Activated CD8-positive, alpha-beta T cell treated with anti-CD3 and anti-CD28 coated beads, Interleukin-2, amount 10 ng/mL, durations not matched to agents 7 days and 5 days (primary cell): ENCODE measurements at places on chromosomes 1 and 21.

- no peaks in the 10 kb centered on the region for H3K4me1 ChIP-seq
- no peak overlapping the region for H3K27ac ChIP-seq
- DNase-seq = peak; percentile 81
- no peak overlapping the region for H3K4me3 ChIP-seq
- H3K36me3 ChIP-seq = no peaks in the 10 kb centered on the region
- H3K27me3 ChIP-seq = no peaks in the 10 kb centered on the region
Observed at GRCh38 chr1:205061665-205062069, 18.7 kb downstream of the CNTN2 start.

DNA sequence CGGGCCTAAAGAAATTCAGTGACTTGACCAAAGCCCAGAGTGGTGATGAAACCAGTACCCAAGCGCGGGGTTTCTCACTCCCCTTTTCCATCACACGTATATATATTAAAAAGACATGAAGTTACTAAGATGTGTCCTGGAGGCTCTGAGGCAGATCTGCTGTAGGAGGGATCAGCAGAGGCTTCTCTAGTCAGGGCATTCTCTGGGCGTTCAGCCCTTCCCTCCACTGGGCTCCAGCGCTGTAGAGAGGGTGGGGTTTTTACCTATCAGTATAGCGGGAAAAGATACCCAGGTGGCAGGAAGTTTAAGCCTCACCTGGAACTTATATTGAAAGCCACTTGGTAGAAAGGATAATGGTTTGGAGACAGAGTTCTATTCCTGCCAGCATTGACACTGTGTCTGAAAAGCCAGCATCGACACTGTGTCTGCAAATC, 862 bp upstream of the PLEKHO1 start:
- no peaks in the 10 kb centered on the region for H3K27me3 ChIP-seq
- H3K4me1 ChIP-seq = peaks cover 69% of the 10 kb centered on the region
- no peak for DNase-seq

- H3K27ac ChIP-seq = no peak overlapping the region
- H3K36me3 ChIP-seq = peaks cover 3% of the 10 kb centered on the region
- H3K27me3 ChIP-seq = peaks cover 3% of the 10 kb centered on the region
- DNase-seq = no peak
- peaks cover 27% of the 10 kb centered on the region for H3K4me1 ChIP-seq
- H3K4me3 ChIP-seq = no peak overlapping the region
Observed at GRCh38 chr1:25695771-25696311, 79.2 kb downstream of the MAN1C1 start.

- peaks cover 10% of the 10 kb centered on the region for H3K27me3 ChIP-seq
- DNase-seq = no peak
- no peaks in the 10 kb centered on the region for H3K36me3 ChIP-seq
- no peak overlapping the region for H3K27ac ChIP-seq
Observed at GRCh38 chr1:226216056-226216455, 7.4 kb upstream of the MIXL1 start.

DNA sequence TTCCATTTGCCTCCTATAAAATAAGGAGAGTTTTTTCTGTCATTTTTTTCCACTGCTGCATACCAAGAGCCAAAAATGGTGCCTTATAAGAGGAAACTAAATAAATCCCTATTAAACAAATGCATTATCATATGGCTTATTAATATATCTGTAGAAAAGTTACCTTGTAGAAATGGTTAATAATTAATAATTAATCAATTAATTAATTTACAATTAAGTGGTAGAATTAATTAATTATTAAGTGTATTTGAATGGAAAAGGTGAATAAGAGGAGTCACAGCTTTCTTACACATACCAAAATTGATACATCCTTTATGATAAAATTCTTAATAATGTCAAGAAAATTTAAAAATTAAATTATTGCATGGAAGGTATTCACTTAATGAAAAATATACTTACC, 35.6 kb upstream of the RGS18 start:
- no peak overlapping the region for H3K27ac ChIP-seq
- no peaks in the 10 kb centered on the region for H3K27me3 ChIP-seq
- H3K36me3 ChIP-seq = no peaks in the 10 kb centered on the region

- DNase-seq = peak; percentile 97
- H3K27me3 ChIP-seq = peaks cover under 1% of the 10 kb centered on the region
- peak overlapping the region; percentile 77 for H3K4me3 ChIP-seq
- no peaks in the 10 kb centered on the region for H3K36me3 ChIP-seq
Observed at GRCh38 chr1:16206547-16207317, 5.7 kb downstream of the ARHGEF19 start.

DNA sequence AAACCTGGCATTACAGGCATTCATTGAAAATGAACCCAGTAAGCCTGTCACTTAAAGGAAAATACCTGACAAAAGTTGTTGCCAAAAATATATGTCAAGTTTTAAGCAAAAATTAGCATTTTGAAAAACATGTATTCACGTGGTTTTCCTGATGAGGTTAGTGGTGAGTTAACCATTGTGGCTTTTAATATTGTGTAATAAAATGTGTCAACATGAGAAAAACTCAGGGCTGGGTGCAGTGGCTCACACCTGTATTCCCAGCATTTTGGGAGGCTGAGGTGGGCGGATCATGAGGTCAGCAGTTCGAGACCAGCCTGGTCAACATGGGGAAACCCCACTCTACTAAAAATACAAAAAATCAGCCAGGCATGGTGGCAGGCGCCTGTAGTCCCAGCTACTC, 731.4 kb downstream of the KCNT2 start:
- H3K4me1 ChIP-seq = no peaks in the 10 kb centered on the region
- H3K4me3 ChIP-seq = no peak overlapping the region

DNA sequence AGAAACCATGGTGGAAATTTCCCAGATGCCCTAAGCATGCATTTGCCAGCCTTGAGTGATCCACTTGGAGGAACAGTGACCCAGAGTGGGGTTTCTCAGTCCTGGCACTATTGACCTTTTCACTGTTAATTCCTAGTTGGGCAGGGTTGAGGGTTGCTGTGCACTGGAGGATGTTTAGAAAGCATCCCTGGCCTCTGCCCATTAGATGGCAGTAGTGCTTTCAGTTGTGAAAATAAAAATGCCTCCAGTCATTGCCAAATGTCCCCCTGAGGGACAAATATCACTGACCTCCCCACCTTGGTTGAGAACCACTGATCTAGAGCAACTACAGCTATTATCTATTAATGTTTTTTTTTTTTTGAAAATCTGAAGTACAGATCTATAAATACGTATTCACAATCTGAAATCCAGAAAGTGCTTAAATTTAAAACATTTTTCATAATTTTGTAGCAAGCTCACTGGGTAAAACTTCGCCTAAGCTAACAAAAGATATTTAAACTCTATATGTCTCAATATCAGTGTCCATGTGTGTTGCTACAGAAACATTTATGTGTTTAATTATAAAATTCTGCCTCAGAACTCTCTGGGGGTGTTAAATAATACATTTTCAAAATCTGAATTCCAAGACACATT, 27.3 kb downstream of the F3 start:
- no peak overlapping the region for H3K4me3 ChIP-seq
- no peak overlapping the region for H3K27ac ChIP-seq
- H3K36me3 ChIP-seq = peaks cover 5% of the 10 kb centered on the region
- H3K27me3 ChIP-seq = no peaks in the 10 kb centered on the region
- peak; percentile 44 for DNase-seq

GRCh38 chr1:15343729-15344128, 66.0 kb upstream of the EFHD2 start:
- peak overlapping the region; percentile 37 for H3K4me3 ChIP-seq
- peaks cover 4% of the 10 kb centered on the region for H3K27me3 ChIP-seq
- peak overlapping the region; percentile 66 for H3K27ac ChIP-seq
- DNase-seq = peak; percentile 35
- peaks cover 75% of the 10 kb centered on the region for H3K4me1 ChIP-seq

GRCh38 chr1:61852670-61853015, 110.4 kb downstream of the PATJ start:
- no peak overlapping the region for H3K4me3 ChIP-seq
- no peaks in the 10 kb centered on the region for H3K27me3 ChIP-seq
- DNase-seq = no peak
- H3K36me3 ChIP-seq = no peaks in the 10 kb centered on the region

GRCh38 chr1:172874950-172875349, 175.8 kb downstream of the TNFSF18 start:
- no peak overlapping the region for H3K4me3 ChIP-seq
- no peaks in the 10 kb centered on the region for H3K27me3 ChIP-seq
- peaks cover 32% of the 10 kb centered on the region for H3K4me1 ChIP-seq
- H3K36me3 ChIP-seq = peaks cover 6% of the 10 kb centered on the region
- no peak overlapping the region for H3K27ac ChIP-seq

- no peaks in the 10 kb centered on the region for H3K4me1 ChIP-seq
- H3K27me3 ChIP-seq = no peaks in the 10 kb centered on the region
- H3K36me3 ChIP-seq = no peaks in the 10 kb centered on the region
- H3K27ac ChIP-seq = no peak overlapping the region
- no peak for DNase-seq
- H3K4me3 ChIP-seq = no peak overlapping the region
Observed at GRCh38 chr1:4626560-4627319, 27.7 kb upstream of the AJAP1 start.

- no peaks in the 10 kb centered on the region for H3K4me1 ChIP-seq
- no peak overlapping the region for H3K27ac ChIP-seq
- no peak for DNase-seq
- H3K4me3 ChIP-seq = no peak overlapping the region
Observed at GRCh38 chr1:219991511-219991810, 54.8 kb downstream of the EPRS1 start.

DNA sequence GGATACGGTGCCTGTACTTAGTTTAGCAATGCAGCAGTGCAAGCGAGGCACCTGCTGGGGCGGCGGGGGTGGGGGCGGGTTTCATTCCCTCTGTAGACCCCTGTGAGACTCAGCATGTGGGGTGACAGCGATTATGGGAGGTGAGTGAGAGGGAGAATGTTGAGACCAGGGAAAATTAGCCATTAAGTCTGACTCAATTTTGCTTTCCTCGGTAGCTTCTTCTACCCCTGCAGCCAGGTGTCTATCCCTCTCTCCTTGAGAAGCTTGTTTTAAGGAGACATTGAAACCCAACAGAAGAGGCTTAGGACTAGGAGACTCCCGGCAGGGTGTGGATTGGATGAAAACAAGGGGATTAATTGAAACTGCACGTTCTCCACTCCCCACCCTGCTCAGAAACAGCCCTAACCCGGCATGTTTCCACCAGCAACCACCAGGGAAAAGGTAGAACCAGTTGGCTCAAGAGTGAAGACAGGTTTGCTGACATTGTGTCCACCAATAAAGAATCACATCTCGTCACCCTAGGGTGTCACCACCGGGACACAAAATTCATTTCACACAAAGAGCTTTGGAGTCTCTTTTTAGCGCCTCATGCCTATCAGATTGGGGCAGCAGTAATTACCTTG, 20.6 kb upstream of the ATF3 start:
- peaks cover 51% of the 10 kb centered on the region for H3K27me3 ChIP-seq
- H3K4me3 ChIP-seq = no peak overlapping the region
- DNase-seq = no peak

DNA sequence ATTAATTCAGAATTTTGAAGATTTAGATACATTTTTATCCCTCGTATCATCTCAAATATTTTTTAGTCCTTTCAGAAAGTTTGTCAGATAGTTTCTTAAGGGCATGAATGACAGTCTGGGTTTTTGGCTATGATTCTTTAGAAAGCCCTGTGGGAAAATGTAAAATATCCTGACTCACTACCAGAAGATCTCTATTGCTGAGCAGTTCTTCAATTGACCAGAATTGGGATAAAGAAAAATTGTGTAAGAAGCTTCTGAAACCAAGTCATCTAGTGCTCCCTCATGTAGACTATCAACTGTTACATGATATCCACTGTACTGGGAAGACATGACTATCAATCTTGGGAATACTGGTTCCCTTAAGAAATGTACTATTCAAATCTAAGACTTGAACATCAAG, 608.3 kb upstream of the CHRM3 start:
- no peaks in the 10 kb centered on the region for H3K4me1 ChIP-seq
- no peak overlapping the region for H3K27ac ChIP-seq
- H3K36me3 ChIP-seq = no peaks in the 10 kb centered on the region
- no peaks in the 10 kb centered on the region for H3K27me3 ChIP-seq

DNA sequence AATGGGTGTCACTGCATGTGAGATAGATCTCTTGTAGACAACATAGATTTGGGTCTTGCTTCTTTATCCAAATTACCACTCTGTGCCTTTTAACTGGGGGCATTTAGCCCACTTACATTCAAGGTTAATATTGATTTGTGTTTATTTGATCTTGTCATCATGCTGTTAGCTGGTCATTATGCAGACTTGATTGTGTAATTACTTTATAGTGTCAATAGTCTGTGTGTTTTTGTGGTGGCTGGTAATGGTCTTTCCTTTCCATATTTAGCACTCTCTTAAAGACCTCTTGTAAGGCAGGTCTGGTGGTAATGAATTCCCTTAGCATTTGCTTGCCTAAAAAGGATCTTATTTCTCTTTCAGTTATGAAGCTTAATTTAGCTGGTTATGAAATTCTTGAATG, 29.6 kb downstream of the ZNF691 start:
- peaks cover 2% of the 10 kb centered on the region for H3K4me1 ChIP-seq
- H3K27ac ChIP-seq = no peak overlapping the region
- H3K27me3 ChIP-seq = peaks cover 12% of the 10 kb centered on the region
- H3K36me3 ChIP-seq = no peaks in the 10 kb centered on the region
- no peak overlapping the region for H3K4me3 ChIP-seq
- DNase-seq = no peak

GRCh38 chr21:39184050-39184980, 1.1 kb upstream of the PSMG1 start:
- peak overlapping the region; percentile 98 for H3K27ac ChIP-seq
- no peak for DNase-seq
- H3K36me3 ChIP-seq = peaks cover 28% of the 10 kb centered on the region

DNA sequence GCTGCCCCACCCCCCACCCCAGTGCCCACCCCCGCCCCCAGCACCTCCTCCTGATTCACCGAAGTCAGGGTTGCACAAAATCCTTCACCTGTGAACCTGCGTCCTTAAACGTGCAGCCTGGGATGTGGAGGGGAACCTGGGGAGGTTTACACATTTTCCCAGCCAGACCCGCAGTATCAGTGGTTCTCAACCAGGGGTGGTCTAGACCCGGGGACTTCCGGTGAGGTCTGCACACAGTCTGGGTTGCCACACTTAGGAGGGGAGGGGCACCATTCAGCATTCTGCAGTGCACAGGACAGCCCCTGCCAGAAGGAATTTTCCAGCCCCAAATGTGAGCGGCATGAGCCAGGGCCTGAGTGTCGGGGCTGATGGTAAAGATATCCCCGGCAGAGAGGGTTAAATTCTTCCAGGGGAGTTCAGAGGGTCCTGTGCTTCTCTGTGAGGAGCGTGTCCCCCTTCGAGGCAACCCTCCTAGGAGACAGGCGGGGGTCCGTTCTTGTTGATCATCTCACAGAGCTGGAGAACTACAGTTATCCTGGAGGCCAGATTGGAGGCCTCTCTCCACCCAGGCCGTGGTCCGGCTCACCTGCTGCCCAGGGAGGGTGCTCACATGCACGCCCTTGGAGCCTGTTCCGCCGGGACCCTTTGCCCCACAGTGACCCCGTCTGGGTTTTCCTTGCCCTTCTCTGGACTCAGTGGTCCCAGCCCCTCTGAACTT, 113.6 kb downstream of the SIK1 start:
- no peaks in the 10 kb centered on the region for H3K27me3 ChIP-seq
- H3K36me3 ChIP-seq = peaks cover 7% of the 10 kb centered on the region
- peaks cover 54% of the 10 kb centered on the region for H3K4me1 ChIP-seq
- peak overlapping the region; percentile 83 for H3K27ac ChIP-seq

GRCh38 chr1:37485902-37486679, 11.7 kb downstream of the ZC3H12A start:
- H3K27me3 ChIP-seq = no peaks in the 10 kb centered on the region
- no peak overlapping the region for H3K4me3 ChIP-seq
- H3K4me1 ChIP-seq = peaks cover 26% of the 10 kb centered on the region
- peaks cover 31% of the 10 kb centered on the region for H3K36me3 ChIP-seq
- DNase-seq = no peak
